ENCODE measurements at places on chromosomes 16 and 17.

DNA sequence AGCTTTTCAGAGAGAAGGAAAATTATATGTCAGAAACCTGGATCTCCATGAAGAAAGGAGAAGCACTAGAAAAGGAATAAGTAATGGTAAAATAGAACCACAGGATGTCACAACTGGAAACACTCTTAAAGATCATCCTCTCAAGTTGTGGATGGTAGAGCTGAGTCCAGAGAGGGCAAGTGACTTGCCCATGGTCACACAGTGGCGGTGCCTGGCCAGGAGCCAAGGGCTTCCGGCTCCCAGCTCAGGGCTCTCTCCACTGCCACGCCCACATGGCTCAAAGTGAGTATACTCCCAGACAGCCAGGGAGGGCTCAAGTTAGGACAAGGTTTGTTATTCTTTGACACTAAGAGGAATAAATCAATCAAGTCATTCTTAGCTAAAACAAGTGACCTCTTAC is 159.8 kb downstream of the COPRS start:
- DNase-seq, result no peak

DNA sequence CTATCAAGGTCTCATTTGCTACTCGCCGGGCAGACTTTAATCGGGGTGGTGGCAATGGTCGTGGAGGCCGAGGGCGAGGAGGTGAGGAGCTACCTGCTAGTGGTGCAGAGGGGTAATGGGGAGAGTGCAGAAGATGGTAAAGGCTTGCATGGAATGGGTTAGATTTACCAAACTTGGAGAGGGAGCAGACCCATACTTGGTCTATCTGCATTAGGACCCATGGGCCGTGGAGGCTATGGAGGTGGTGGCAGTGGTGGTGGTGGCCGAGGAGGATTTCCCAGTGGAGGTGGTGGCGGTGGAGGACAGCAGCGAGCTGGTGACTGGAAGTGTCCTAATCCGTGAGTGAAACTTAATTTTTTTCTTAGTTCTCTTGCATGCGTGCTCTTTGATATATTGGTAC is 10.1 kb downstream of the FUS start:
- no peak for DNase-seq

- peak; percentile 56 for DNase-seq
These were observed 299.7 kb downstream of the C16orf95 start for GRCh38 chr16:87017371-87018012.

GRCh38 chr17:64775701-64776570 is 113.8 kb upstream of the SMURF2 start:
- DNase-seq, result no peak

DNA sequence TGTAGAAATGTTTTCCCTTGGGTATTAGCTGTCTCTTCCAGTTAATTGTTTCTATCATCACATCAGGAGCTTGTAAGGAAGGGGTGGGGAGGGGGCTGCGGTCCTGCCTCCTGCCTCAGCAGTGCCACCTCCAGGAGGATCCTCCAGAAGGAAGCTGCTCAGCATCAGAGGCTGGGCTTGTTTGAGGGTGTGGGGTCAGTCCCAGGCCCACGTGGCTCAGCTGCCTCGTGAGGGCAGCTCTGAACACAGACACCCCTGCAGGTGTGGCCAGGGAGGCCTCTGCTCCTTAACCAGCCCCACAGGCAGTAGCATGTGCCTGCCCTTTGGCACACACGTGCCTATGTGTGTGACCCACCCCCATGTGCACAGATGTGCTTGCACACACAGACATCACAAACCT is 46.3 kb downstream of the MRM1 start:
- DNase-seq, result no peak

Measured in chondrocyte (in vitro differentiated cells).